ENCODE measurements at places on chromosomes 2 and 18. TPM values are rescaled to one million over a fixed set of nuclear protein-coding genes. Genes with fewer than 3 reads are reported as not detected.

RIOK3 gene
- polyA plus RNA-seq, result 76.9 TPM

SPEG gene
- 18.1 TPM for polyA plus RNA-seq

TDRD15 gene
- polyA plus RNA-seq, result not detected

- no peak for DNase-seq
Observed at GRCh38 chr2:20604401-20604911, 46.4 kb downstream of the HS1BP3 start.

DNA sequence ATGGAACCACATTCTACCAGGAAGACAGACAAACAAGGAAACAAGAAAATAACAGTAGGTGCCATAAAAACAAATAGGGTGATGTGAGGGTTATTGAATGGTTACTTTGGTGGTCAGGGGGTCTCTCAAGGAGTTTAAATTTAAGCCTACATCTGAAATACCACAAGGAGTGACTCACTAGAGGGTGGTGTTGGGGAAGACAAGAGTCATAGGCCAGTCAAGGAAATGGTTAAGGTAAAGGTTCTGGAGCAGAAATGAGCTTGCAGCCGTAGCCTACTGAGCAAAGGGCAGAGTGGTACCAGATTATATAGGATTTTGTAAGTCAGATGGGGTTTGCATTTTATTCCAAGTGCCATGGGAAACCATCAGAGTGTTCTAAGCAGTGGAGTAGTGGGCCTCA lies 135.6 kb upstream of the DAPL1 start:
- no peak for DNase-seq

C2orf15 gene
- 8.3 TPM for polyA plus RNA-seq

GALNT13 gene
- polyA plus RNA-seq, result 8.8 TPM

- no peak for DNase-seq
Observed at GRCh38 chr2:201830666-201831065, 24.3 kb downstream of the CDK15 start.

- DNase-seq, result no peak
Observed at GRCh38 chr18:48595703-48596218, 56.9 kb downstream of the CTIF start.

DNA sequence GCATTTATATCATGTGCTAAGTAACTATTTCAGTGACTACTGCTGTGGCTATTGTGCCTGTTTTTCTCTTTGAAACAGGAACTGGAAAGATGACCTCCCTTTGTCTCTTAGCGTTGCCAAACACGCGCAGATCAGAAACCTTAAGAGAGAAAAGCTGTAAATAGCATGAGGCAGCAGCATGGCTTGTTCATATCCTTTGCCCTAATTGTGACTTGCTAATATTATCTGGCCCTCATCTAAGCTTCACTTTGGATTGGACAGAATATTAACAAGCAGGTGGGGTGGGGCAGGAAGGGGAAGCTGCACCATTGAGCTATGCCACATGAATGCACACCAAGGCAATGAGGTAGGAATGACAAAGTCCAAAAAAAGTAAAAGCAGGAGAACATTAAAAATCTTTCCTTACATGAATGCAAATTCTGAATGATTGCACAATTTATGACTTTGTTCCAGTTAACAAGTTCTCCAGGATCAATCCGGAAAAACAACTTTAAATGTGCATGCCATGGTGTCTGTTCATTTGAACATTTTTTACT lies 128.4 kb downstream of the IRS1 start:
- DNase-seq, result no peak

C18orf54 gene
- 18.4 TPM for polyA plus RNA-seq

NCKAP1 gene
- 107 TPM for polyA plus RNA-seq

NTSR2 gene
- polyA plus RNA-seq, result not detected

DNA sequence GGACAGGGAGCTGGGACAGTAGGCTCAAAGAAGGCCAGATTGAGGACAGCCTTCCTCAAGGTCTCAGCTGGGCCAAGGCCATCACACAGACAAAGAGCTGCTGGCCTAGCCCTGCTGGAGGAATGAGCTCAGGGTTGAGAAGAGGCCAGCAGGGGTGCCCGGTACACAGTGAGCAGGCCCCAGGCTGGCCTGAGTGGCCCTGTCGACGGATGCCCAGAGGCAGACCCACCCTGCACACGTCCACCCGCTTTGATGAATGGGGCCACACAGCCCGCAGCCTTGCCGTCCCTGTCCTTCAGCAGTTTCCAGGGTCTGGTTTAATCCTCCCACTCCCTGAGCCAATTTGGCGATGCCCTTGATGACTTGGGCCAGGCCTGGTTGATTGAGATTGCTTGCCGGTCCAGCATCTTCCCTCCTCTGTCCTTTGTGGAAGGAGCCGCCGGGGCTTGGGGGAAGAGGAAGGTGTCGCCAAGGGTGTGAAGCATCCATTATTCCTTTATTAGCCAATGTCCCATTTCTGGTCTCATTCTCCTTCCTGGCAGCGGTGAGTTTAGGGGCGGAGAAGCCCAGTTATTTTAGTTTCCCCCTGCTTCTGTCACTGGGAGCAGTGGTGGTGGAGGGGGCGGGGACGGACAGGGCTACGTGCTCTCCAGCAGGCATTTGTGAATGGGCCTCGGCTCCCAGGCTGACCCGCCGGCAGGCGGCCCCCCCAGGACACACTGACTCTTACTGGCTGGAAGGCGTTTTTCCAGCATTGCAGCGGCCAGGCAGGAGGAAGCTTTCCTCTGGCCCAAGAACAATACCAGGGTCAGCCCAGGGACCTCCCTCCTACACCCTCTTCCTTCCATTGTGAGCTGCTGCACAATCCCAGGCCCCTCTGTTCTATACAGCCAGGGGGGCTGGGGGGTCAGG lies 141.8 kb downstream of the CTIF start:
- DNase-seq, result peak; percentile 46

DNA sequence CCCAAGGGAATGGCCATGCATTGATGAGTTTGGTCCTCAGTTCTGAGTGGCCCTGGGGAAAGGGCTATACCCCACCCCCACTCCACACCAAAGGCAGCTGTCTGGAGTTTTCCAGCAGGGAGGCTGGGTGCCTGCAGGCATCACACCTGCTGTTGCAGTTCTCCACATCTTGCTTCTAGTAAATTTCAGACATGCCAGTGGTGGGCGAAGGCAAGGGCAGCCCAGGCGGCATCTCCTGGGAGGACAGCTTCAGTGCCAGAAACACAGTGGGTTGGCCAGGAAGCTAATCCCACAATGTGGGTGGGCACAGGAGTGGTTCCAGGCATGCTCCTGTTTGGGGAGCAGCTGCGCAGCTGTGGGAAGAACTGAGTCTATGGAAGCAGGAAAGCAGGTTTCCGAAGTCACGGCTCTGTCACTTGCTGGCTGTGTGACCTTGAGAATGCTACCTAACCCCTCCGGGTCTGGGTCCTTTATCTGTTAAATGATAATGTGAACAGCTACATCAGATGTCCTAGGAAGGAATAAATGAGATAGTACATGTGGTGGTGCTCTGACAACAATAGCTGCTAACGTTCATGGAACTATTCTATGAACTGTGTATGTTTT lies 84.6 kb upstream of the SPTBN1 start:
- DNase-seq, result no peak

REG1B gene
- polyA plus RNA-seq, result not detected

DNA sequence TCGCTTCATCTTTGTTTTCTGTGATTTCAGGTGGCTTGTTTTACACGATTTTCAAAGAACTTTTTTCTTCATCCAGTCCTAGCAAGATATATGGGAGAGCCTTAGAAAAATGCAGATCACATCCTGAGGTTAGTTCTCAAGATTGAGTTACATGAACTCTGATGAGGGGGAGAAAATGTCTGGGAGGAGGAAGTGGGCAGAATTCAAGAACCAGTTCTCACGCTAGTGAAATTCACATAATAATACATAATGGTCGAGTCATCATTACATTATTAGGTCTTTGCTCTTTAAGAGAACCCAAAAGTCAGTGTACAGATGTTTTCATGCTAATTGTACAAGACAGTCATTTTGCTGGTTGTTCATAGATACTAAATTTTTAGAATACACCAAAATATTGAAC lies 7.0 kb downstream of the TIMM21 start:
- no peak for DNase-seq

- no peak for DNase-seq
Observed at GRCh38 chr2:221293949-221294742, 278.0 kb downstream of the EPHA4 start.

GRCh38 chr2:172775319-172775718 lies 39.7 kb downstream of the RAPGEF4 start:
- no peak for DNase-seq

GRCh38 chr2:112936927-112937232 lies 25.9 kb downstream of the IL37 start:
- DNase-seq, result no peak

REG3A gene
- not detected for polyA plus RNA-seq

DNA sequence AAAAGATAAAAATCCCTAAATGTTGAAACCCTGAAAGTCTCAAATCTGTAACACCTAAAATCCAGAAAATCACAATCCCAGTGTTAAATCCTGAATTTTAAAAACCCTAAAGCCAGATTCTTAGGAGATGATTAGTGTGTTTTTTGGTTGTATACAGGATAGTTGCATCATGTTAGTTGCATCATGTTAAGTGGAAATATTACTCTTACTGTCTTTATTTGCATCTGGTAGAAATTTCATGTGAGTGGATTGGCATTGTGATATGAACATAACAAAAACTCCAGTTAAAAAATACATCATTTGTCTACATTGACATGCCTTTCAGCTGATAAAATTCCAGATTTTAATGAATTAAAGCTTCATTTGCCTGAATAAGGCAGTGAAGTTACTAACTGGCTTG lies 683.1 kb upstream of the ACVR2A start:
- no peak for DNase-seq

- DNase-seq, result no peak
Observed at GRCh38 chr18:47679864-47680263, 250.6 kb downstream of the SMAD2 start.

- no peak for DNase-seq
Observed at GRCh38 chr2:216680951-216681629, 14.3 kb downstream of the IGFBP5 start.

GPC1 gene
- polyA plus RNA-seq, result 48.6 TPM

GRCh38 chr2:196239622-196240587 lies 68.5 kb upstream of the STK17B start:
- no peak for DNase-seq

- no peak for DNase-seq
Observed at GRCh38 chr18:79274823-79275222, 120.9 kb upstream of the NFATC1 start.
